SK-MEL-5 (cell line): ENCODE measurements at places on chromosomes 12 and 14. TPM values are rescaled to one million over a fixed set of nuclear protein-coding genes. Genes with fewer than 3 reads are reported as not detected.

LRTM2 gene
- total RNA-seq, result not detected in 2 replicates

- DNase-seq, result no peak
These were observed 3.9 kb downstream of the TAOK3 start for GRCh38 chr12:118368821-118369220.

DNA sequence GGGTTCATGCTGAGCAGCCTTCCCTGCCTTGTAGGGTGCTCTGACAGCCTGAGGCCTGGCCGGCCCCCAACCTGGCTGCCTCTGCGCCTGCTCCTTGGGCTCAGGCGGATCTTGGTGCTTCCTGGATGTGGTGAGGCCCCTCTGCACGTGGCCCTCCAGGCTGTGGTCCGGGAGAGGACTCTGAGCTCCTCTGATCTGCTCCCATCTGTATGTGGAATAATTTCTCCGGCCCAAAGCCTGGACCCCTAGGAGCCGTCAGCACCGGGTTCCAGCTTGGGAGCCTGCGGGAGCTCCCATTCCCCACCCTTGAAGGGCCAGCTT lies 21.3 kb upstream of the EIF2B2 start:
- DNase-seq, result no peak

DNA sequence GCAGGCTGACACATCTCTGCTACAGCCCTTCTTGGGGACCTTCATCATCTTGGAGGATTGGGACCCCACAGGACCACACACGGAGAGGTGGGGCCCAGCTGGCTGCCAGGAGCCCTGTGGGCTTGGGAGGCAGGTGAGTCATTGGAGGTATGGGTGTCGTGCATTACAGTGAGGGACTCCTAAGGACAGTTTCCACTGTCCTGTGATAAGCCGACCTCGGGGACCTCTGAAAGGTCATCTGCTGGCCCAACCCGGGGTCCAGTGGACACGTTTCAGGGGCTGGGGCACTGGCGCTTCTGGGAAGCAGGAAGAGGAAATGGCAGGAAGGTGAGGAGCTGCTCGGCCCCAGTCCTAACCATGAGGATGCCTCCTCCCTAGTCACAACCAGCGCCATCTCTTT lies 238.0 kb downstream of the BCL11B start:
- DNase-seq, result no peak

GRCh38 chr14:101008196-101008595 lies 104.7 kb upstream of the RTL1 start:
- DNase-seq, result no peak

DNA sequence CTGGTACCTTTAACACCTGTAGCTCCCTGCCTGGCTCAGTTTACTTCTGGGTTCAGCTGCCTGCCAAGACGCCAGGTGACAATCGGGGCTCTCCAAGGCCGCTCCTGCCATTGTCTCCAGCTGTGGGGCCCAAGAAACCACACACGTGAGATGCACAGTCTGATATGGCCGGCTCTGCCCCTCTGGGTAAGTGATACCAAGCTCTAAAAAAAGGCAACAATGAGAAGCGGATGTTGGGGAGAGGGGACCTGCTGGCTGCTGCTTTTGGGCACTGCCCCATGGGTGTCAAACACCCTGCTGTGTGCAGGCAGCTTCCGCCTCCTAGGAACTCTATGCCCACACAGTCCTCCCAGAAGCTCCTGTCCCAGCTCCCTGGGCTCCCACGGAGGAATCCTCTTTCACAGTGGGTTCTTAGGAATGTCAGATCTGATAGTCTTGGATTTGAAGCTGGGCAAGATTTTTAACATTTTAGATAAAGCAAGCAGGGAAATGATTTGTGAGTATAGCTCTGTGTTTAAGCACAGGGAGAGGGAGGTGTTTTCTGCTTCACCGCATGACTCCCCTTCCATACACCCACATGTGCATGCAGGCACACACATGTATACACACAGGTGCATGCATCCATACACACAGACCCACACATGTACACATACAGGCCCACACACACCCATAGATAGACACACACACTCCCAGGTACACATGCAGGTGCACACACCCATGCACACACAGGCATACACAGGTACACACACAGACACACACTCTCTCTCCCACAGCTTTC lies 1135.8 kb downstream of the BCL11B start:
- DNase-seq, result no peak

DNA sequence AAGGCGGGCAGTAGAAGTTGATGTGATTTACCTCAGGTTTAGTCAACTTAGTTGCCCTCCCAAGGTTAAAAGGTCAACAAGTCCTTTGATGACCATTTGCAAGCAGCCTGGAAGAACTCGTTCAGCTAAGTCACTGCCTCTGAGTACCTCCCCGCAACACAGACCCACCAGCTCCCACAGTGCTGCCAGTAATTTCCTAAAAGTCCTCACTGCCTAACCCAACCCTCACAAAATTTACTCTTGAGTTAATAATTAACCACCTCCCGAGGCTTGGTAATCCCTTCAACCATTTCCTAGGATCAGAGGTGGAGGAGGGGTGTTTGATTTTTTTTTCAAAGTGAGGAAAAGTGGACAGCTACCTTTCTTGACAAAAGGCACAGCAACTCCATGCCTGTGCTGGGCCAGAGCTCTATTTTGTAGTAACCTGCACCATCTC lies 55.8 kb downstream of the MAP3K9 start:
- no peak for DNase-seq

DENND5B gene
- 14.8 and 16.6 TPM in 2 replicates for total RNA-seq

- DNase-seq, result no peak
These were observed 37.9 kb downstream of the SH2B3 start for GRCh38 chr12:111443586-111443985.

- peak; percentile 75 for DNase-seq
These were observed 795 bp downstream of the STAT6 start for GRCh38 chr12:57110104-57111030.

DNA sequence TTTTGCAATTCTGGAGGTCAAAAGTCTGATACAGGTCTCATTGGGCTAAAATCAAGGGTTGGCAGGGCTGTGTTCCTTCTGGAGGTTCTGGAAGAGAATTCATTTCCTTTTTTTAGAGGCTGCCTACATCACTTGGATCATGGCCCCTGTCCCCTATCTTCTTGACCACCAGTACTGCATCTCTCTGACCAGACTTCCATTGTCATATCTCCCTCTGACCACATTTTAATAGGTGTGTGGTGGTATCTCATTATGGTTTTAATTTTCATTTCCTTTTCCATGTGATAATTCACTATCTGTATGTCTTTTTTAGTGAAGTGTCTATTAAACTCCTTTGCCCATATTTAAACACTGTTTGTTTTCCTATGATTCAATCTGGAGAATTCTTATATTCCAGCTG lies 215.2 kb upstream of the OTX2 start:
- no peak for DNase-seq

REP15 gene
- 0.13 and 1.4 TPM in 2 replicates for total RNA-seq

- no peak for DNase-seq
These were observed 5.6 kb downstream of the DACT1 start for GRCh38 chr14:58643366-58643765.

DNA sequence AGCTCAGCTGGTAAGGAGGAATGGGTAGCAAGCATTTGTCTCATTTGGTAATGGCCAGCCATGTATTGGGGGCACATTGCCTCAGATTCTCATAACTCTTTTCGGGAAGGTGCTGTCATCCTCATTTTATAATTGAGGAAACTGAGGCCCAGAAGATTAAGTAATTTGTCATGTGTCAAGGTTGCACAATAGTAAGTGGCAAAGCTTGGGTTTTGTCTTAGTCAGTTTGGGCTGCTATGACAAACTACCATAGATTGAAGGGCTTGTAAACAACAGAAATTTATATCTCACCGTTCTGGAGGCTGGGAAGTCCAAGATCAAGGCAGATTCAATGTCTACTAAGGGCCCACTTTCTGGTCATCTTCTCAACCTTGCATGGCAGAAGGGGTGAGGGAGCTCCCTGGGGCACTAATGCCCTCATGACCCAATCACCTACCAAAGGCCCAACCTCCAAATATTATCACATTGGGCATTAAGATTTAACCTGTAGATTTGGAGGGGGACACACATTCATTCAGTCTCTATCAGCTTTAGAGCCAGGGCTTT lies 99.6 kb downstream of the SRGAP1 start:
- DNase-seq, result no peak

NXPH4 gene
- total RNA-seq, result 5.1 and 5.4 TPM in 2 replicates

ERP27 gene
- total RNA-seq, result 0.61 and 0.74 TPM in 2 replicates

GRCh38 chr12:71780237-71780822 lies 25.7 kb downstream of the RAB21 start:
- peak; percentile 66 for DNase-seq

DNA sequence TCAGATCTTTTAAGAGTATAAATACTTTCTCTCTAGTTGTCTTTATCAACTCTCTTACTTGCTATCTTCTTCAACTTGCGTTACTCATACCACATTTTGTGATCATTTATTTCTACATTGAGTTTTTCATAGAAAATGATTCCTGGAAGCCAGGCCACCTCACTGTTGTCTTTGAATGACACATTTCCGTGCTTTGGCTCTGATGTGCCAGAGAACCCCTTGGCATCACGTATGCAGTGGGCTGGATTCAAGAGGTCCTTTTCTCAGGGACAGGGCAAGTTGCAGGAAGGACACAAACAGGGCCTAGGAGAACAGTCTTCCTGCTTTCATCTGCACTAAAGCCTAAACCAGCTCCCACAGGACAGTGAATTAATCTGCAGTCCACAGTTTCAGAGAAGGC lies 70.3 kb upstream of the PYGL start:
- no peak for DNase-seq

NFE2 gene
- 0.32 TPM in 1 of 2 replicates, not detected in the other for total RNA-seq

RPL10L gene
- total RNA-seq, result not detected in 2 replicates

DNA sequence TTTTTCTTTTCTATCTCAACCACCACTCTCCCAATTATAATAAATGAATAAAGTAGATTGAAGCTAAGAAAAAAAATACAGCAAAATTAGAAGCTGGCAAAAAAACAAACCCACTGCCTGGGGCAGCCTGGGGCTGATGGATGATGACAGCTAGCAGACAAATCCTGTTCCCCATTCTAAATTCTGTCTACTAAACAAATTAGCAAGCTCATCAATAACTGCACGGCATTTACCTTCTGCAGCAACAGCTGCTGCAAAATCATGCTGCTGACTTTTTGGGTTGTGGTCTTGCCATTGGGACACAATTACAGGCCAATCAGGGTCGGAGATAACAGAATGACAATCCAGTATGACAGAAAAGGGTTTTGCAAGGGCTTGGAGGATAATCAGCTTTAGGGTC lies 443.6 kb upstream of the SOX5 start:
- no peak for DNase-seq

DNA sequence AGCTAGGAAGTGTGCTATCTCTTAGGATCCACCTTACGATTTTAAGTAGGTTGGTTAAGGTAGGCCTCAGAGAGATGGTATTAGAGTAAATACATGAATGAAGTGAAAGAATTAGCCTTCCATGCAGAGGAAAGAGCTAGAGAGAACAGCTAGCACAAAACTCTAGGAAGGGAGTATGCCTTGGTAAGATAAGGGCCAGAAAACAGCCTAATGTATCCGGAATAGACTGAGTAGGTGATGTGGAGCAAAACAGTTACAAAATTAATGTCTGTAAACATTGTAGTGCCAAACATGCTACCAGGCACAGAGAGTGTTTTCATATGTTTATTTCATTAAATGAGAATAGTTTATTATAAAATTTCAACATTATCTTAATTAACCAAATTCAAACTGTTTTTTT lies 315.1 kb downstream of the SOX5 start:
- DNase-seq, result no peak

STX2 gene
- total RNA-seq, result 22.9 and 23.7 TPM in 2 replicates

DNA sequence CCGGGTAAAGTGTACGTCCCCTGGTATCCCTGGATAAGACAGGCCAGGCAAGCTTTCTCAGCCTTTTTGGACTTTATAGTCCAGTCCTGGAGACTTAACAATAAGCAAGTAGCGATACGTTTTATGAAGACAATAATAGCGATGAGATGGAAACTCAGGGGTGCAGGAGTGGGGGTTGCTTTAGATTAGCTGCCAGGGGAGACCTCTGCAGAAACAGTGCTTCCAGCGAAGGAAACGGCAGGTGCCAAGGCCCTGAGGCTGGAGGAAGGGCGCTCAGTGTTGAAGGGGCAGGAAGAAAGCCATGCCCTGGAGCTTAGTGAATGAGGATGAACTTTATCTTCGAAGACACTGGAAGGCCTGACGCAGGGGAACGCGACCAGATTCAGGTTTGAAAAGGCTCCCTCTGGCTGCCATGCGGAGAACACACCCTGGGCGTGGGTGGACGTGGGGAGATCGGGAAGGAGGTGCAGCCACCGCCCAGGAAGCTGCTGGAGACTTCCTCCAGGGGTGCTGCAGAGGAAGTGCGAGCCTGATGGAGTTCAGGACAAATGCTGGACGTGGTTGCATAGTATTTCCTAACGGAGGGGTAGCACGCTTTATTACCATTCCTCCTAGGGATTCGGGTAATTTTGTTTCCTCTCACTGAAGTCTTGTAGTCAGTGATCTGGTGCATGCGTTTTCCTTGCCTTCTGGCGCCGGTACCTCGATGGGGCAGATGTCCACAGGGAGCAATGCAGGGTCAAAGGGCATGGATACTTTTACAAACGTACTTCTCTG lies 26.1 kb upstream of the UBC start:
- peak; percentile 97 for DNase-seq

GRCh38 chr14:98177551-98177950 lies 1094.4 kb downstream of the BCL11B start:
- DNase-seq, result no peak

CLMN gene
- total RNA-seq, result 19.5 and 24.0 TPM in 2 replicates

DNA sequence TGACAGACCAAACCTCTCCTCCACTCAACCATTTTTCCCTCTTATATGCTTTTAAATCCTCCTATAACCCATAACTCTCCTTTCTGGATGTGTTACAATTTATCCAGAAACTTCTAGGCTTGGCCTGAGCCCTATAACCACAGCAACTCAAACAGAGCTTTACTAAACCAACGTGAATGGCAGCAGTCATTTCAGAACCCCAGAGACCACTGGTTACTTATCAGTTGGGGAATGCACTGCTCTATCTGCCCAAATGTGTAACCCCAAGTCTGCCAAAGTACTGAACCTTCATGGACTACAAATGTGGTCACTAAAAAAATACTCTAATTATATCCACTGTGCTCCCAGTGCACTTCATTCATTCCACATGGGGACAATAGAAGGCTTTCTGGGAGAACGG lies 42.0 kb downstream of the NAA25 start:
- no peak for DNase-seq

MMP14 gene
- 138 and 143 TPM in 2 replicates for total RNA-seq

ACSM4 gene
- not detected in 2 replicates for total RNA-seq

DNA sequence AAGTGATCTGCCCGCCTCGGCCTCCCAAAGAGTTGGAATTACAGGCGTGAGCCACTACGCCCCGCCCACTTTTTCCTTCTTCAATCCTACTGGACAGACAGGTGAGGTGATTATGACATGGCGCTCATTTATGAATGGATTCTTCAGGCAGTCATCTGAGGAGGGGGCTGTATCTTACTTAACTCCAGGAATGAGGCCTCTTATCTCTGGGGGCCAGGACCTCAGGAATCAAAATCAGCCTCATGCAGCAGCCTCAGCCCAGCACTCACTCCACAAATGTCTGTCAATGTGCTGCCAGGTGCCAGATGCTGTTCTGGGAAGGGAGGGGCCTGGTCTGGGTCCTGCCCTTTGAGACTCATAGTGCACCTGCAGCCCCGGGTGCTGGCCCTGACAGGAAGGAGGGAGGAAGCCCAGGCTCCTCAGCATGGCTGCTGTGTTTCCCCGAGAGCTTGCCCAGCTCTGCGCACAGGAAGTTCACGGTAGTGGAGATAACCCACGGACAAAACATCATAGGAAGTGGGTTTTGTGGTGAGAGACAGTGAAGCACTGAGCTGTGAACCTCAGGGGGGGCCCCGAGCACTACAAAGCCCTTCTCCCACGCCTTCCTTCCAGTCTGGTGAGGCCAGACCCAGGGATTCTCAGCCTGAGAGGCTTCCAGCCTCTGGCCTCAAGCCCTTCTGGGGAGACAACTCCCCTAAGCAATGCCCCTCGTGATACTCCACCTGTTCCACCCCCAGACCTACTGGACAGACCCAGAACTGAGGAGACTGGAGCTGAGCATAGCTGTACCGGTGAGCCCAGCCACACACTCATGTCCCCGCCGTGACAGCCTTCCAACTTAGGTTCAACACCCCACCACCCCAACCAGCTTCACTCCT lies 22.3 kb downstream of the GALNT6 start:
- no peak for DNase-seq
